Fibroblast of lung (primary cell): ENCODE measurements at places on chromosomes 11 and 22. TPM values are rescaled to one million over a fixed set of nuclear protein-coding genes. Genes with fewer than 3 reads are reported as not detected.

Gene TEX54
- not detected in 2 replicates for total RNA-seq

DNA sequence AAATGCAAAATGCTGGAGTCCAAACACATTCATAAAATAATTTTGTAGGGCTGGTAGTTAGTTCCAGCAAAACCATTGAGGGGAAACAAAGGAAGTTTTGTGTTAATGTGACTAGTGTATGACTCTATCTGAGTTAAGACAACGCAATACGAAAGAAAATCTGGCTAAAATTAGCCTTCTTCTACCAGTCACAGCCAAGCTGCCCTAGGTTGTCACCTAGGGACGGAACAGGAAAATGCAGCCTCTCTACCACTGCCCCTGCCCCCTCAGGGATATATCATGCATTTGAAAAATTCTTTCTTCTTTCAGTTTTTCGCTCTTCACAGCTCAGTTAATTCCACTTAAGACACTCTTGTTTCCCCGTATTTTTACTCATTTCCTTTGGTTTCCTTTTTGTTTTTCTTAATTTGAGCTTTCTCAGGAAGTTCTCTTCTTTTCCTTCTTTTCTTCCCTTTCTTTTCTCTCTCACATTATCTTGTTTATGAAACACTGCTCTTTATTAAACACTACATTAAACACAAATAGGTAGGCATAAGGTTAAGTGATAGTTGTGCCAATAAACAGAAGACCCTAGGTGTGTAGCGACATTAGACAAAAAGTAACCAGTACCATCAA, 30.6 kb downstream of the KIRREL3 start:
- DNase-seq = peak; percentile 69

Gene BDNF
- total RNA-seq = 6.4 and 16.7 TPM in 2 replicates

GRCh38 chr22:21589396-21589795, 21.9 kb downstream of the UBE2L3 start:
- no peak for DNase-seq
